ENCODE measurements at places on chromosomes 2 and 18.

GRCh38 chr18:1604751-1605150 lies 700.1 kb downstream of the ADCYAP1 start:
- no peak for DNase-seq

DNA sequence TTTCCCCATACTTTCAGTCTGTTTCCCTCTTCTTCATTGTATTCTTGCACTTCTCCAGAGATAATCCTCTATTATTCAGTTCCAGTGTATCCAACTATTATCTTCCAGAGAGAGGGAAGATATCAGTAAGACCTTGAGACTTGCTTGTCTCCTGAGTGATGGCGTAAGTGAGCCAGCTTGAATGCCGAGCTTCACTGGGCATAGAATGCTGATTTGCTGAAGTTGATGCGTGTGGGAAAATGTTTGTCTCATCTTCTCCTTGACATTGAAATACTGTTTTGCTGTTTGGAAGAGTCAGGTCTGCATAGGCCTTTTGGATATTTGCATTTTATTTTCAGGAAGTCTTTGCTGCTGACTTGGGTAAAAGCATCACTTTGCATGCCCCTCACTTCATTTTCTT lies 41.1 kb upstream of the MGAT5 start:
- DNase-seq = no peak

DNA sequence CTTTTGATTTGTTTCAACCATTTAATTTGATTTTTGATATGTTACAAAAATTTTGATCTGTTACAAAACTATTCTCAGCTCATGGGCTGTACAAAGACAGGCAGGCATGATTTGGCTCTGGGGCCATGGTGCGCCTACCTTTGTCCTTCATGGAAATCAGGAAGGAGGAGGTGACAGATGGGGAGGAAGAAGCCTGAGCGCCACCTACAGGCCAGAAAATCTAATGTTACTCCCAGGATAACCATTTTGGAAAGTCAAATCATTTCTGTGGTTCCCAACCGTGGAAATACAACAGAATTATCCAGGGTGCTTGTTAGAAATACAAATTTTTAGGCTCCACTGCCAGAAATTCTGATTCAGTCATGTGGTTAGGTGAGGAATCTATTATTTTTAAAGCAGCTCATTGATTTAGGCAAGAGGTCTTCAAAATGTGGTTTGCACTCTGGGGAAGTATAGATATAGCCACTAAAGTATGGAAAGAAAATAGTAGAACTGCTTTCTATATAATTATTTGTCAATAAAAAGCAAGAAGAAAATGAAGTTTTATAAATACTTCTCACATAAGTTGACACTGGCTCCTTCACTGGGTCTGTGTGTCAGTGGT lies 93.9 kb downstream of the EVA1A start:
- no peak for DNase-seq

GRCh38 chr2:20189299-20189931 lies 35.5 kb downstream of the SDC1 start:
- DNase-seq = no peak

DNA sequence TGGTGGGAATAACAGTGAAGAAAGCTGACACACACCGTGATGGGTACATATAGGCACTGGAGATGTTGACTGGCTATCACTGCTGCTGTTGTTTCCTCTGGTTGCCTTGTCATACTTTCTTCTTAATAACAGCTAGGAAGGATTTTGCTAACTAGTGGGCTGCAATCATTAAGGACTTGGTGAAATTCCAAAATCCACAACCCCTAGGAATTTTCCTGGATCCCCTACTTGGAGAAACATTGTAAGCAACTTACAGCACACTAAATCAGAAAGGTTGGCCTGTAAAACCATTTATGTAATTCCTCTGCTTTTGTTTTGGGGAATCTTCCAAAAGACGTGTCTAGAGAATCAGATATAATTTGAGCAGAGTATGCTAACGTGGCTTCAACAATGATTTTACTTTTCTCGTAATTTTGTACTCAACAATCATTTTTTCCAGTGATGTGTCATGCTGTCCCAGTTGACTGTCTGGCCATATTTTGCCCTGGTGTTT lies 8.0 kb upstream of the COL3A1 start:
- DNase-seq = no peak
